Natural killer cell treated with Interleukin-12 subunit alpha and Interleukin-12 subunit beta and Interleukin-15 and Interleukin-18, amount 100 ng/mL, for 72 hours (primary cell): ENCODE measurements at places on chromosomes 1 and 21. TPM values are rescaled to one million over a fixed set of nuclear protein-coding genes. Genes with fewer than 3 reads are reported as not detected.

PLA2G4A gene
- 1.2 TPM for total RNA-seq

CRP gene
- not detected for total RNA-seq

ADAMTS1 gene
- 35.2 TPM for total RNA-seq

SLC9C2 gene
- not detected for total RNA-seq

EPHA8 gene
- not detected for total RNA-seq

SMPDL3B gene
- total RNA-seq: 0.33 TPM

PTPN7 gene
- 312 TPM for total RNA-seq

KIF26B gene
- not detected for total RNA-seq

ARF1 gene
- total RNA-seq: 503 TPM

C1orf74 gene
- 3.0 TPM for total RNA-seq

GPR89B gene
- total RNA-seq: 33.5 TPM

BTBD8 gene
- 1.3 TPM for total RNA-seq

C1QC gene
- not detected for total RNA-seq

FCRL5 gene
- total RNA-seq: not detected

PDPN gene
- not detected for total RNA-seq

RNASEL gene
- 3.0 TPM for total RNA-seq

OMA1 gene
- 8.7 TPM for total RNA-seq

WLS gene
- not detected for total RNA-seq

AK2 gene
- 475 TPM for total RNA-seq

SH2D1B gene
- 12.7 TPM for total RNA-seq

GRCh38 chr1:247966532-247967204 is 1.6 kb downstream of the OR2AK2 start:
- no peak for DNase-seq

DNA sequence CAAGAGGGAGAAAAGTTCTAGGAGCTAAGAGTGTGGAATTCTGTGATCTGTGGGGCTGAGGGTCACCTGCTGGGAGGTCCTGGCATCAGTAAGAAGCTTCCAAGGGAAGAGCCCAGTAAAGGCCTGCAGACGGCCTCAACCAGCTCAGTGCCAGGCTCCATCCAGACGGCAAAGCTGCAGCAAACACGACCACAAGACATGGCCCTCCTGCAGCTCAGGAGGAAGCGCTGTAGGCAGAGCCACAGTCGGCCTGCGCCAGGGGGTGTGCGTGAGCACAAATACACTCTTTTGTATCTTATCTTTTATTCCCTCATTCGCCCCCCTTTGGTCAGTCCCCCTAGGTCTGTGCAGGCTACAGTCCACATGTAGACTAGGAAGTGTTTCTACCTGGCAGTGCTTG is 13.4 kb downstream of the C1orf174 start:
- DNase-seq: no peak

DNA sequence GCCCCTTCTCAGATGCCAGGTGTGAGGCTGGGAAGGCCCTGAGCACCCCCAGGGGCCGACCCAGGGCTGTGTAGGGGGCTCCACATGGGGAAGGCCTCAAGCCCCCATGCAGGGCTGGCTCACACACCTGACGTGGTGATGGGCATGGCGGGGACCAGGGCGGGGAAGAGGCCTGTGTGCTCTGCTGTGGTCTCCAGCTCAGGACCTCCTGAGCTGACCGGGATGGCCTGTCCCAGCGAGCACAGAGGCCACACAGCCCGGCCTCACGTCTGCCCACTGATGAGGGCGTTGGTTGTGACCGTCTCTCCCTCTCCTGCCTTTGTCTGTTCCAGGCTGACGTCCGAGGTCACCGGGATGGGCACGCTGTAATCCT is 40.2 kb upstream of the COL6A1 start:
- DNase-seq: no peak

DNA sequence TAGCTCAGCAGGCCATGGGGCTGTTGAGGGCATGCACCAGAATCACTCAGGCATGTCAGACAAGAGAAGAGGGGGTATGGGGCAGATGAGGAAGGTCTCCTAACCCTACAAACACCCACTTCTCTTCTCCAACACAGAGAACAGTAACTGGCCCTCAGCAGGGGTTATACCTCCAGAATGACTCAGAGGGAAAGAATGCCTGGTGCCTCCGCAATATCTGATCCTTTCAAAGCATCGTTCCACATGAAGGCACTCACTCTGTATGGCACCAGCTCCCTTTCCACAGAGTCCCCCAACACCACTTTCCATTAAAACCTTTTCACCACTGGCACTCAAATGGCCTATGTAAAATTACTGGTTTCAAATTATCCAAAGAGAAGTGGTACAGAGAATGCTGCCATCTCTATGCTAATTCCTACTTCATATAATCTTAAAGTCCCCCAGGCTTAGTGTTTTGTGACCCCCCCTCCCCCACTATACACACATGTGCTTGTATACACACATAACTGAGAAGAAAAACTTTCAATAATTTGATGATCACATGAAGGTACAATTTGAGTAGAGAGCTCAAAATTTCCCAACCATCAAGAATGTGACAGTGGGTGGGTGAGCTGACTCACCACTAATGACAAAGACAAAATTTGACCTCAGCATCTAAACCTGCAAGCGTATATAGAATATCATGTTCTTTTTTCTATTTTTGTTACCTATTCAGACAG is 91.5 kb downstream of the SIPA1L2 start:
- DNase-seq: no peak

GRCh38 chr1:82108843-82109242 is 308.1 kb downstream of the ADGRL2 start:
- no peak for DNase-seq

DNA sequence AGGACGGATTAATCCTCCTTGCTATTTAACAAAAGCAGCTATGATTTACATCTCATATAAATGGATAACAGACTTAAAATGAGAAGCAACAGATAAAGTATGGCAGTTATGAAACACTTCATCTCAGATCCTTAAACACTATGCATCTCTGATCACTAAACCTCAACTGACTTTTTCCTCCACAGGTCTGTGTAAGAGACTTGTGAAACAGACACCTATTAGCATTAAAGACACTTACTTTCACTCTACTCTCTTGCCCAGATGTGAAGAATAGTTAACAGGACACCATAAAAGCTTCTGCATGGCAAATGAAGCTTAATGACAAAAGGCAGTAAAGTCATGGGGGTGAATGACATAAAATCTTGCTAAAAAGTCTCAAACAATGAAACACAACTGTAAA is 6.2 kb downstream of the LIN9 start:
- DNase-seq: no peak

GRCh38 chr1:31414980-31415370 is 2.0 kb downstream of the SERINC2 start:
- no peak for DNase-seq

GRCh38 chr1:233237647-233238046 is 57.9 kb downstream of the PCNX2 start:
- DNase-seq: no peak

- no peak for DNase-seq
Measured at GRCh38 chr1:113905435-113905861, 322 bp downstream of the DCLRE1B start.

DNA sequence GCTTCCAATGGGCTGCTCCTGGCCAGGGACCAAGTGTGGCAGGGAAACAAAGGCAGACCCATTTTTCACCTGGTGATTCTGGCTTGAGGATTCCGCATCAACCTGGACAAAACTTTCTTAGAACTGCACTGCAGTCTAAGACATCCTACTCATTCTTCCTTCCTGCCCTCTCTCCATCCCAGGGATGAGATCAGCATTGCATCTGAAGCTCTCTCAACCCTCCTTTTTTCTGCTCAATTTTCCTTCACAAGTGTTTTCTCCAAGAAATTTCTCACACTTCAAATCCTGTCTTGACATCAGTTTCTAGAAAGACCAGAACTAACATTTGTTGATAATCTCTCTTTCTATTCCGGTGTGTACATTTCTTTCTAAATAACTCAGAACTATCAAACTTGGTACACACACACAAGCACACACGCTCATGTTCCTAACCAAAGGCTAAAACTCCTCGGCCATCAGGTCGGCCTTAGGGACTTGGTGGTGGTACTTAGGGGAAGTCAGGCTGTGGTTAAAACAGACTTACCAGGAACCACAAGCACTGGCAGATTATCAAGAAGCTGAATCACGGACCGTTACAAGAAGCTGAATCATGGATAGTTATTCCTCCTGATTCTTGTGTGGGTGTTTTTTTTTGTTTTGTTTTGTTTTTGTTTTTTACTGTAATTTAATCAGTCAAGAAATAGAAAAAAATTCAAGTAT is 21.0 kb upstream of the CXADR start:
- no peak for DNase-seq

DNA sequence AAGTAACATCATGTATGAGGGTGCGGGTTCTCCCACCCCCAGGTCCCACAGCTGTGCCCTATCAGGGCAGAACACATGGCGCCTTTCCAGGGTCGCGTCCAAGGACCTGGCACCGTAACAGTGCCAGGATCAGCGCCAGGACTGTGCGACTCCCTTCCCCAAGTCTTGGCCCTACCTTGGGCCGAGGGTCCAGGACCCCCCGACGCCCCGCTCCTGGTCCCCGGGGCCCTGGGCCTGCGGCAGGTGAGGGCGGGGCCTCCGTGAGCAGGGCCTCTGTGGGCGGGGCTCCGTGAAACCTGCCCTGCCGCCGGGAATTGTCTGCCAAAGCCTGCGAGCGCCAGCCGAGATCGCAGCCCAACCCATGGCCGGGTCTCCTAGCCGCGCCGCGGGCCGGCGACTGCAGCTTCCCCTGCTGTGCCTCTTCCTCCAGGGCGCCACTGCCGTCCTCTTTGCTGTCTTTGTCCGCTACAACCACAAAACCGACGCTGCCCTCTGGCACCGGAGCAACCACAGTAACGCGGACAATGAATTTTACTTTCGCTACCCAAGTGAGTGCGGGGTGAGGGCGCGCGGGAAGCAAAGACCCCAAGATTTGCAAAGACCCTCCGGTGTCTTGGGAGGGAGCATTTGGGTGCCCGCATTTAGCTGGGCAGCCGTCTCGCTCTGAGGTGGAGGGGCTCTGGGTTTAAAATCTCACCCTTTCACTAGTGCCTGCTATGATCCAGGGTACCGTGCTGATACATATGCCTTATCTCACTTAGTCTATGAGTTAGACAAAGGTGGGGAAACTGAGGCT is at the start of gene RHBG:
Gene RHBG, plus strand, starts transcription at position 323 of the 796 bp plus-strand sequence. Its CDS starts 39 bp downstream, at position 362.
- DNase-seq: no peak

- DNase-seq: no peak
Measured at GRCh38 chr1:11784256-11784992, 21.3 kb downstream of the MTHFR start.

GRCh38 chr1:181124291-181124751 is 35.8 kb downstream of the IER5 start:
- DNase-seq: no peak

- no peak for DNase-seq
Measured at GRCh38 chr1:48526008-48526710, 54.2 kb upstream of the SPATA6 start.

- DNase-seq: no peak
Measured at GRCh38 chr1:84613026-84613425, 38.8 kb upstream of the CTBS start.

- no peak for DNase-seq
Measured at GRCh38 chr1:182087304-182087703, 25.8 kb upstream of the ZNF648 start.

DNA sequence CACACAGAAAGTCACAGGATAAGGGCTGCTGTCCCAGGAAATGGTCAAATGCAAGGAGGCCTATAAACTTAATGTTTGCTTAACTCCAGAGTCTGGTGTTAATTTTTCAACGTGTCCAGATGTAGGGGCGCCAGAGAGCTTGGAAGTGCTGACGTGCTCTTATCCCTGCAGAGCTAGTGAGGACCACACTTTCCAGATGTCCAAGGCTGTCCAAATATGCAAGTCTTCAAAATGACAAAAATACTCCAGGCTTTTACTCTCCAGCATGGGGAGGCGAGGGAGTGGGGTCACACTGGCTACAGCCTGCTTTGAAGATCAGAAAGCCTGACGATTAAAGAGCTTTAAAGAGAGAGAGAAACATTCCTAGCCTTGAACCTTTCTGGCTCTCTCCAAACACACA is 57.6 kb downstream of the ABCA4 start:
- DNase-seq: no peak

DNA sequence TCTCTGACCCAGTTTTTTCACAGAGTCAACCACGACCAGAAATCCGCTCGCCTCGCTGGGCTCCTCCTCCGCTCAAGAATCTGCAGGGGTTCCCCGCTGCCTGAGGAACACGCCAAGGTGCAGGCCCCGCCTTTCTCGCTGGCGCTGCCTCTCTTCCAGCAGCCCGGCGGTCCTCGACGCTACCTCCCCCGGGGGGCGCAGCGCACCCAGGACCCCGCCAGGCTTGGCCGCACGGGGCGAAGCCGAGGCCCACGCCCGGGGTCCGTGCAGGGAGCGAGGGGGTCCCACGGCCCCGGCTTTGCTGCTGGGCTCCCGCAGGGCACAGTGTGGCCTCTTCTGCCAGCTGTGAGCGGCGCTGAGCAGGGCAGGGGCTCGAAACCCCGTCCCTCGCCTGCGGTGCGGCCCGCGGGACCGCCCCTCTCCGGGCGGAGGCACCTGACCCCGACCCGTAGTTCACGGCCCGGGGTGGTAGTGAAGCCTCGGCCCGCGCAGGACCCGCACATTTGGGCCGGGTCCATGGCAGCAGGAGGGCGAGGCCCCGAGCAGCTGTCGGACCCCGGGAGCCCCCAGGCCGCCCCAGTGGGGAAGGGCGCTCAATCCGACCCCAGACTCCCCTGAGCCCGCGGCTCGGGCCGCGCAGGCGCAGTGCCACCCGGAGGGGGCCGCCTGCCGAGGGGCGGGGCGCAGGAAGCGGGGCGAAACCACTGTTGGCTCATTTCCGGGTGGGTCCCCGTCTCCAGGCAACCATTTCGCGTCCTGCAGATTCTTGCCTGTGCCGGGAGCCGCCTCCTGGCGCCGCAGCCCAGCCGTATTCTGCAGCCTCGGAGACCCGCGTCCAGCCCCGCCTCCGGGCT is 10.0 kb upstream of the MMEL1 start:
- DNase-seq: peak; percentile 96

DNA sequence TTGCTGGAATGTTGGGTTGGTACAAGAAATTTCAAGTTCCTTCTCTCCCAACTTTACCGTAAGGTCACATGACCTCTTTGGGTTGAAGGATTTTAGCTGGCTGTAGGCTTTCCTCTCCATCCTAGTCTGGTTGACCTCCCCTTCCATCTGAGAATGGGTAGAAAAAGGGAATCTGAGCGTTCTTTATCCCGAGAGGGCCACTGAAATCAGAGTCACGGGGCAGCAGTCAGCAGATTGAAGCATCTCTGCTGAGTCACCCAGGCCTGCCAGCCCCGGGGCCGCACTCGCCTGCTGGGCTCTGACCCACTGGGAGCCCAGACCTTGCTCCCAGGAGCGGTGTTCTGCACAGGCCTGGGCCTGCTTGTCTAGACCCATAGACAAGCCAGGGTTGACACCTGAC is 31.0 kb downstream of the TMCC2 start:
- DNase-seq: no peak

- no peak for DNase-seq
Measured at GRCh38 chr1:105909811-105910210, 1146.7 kb upstream of the PRMT6 start.
